Renal cortical epithelial cell (primary cell): ENCODE measurements at places on chromosomes 7 and 10. TPM values are rescaled to one million over a fixed set of nuclear protein-coding genes. Genes with fewer than 3 reads are reported as not detected.

METTL2B gene
- total RNA-seq, result 34.8 and 63.4 TPM in 2 replicates

GRCh38 chr7:29019387-29019786 is 61.3 kb upstream of the TRIL start:
- DNase-seq, result no peak

MRLN gene
- not detected in 2 replicates for total RNA-seq

DNA sequence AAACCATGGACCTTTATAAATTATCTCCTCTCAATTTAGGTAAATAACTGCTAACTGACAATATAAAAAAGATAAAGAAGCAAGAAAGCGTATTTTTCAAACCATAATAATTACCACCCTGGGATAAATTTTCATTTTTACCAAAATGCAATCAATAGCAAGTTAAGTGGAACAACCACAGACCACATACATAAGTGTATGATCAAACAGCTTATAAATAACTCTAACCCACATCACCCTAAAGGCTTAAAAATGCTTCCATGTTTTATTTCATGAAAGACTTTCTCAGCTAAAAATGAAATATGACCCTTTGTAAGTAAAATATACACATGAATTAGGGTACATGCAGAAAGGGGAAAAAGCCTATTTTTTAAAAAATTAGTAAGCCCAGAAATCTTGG is 156.5 kb downstream of the SGMS1 start:
- DNase-seq, result no peak

DNA sequence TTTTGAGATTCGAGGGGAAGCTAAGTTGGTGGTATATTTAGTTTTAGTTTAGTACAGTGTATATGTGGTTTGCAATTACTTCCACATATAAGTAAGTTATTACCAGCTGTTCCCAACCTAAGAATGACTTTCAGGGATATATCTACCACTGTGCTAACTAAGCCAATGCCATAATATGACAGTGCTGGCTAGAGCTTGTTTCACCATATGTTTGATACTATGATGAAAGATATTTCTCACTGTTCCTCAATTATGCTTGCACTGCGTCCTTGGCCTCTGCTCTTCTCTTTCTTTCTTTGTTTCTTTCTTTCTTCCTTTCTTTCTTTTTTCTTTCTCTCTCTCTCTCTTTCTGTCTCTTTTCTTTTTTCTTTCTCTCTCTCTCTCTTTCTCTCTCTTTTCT is 113.8 kb upstream of the SKAP2 start:
- no peak for DNase-seq

GRCh38 chr10:131626274-131626673 is 274.5 kb upstream of the PPP2R2D start:
- DNase-seq, result no peak

ASB4 gene
- total RNA-seq, result not detected in 2 replicates

ZPBP gene
- total RNA-seq, result 0.17 TPM in 1 of 2 replicates, not detected in the other

DNA sequence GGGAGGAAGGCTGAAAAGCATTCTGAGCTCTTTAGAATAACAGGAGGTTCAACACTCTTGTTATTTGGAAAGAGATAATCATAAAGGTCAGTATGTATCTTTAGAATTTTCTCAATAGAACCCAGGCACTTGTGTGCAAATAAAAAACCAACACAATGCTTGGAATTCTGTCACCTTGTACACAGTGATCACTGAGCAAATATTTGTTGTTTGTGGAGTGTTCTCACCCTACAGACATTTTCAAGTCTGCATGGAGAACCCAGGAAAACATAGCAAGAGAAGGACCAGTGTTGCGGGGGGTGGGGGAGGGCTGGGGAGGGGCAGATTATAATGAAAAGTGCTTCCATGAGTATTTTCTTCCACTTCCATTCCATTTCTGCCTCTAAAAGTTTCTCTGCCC is 87.4 kb downstream of the FAM107B start:
- no peak for DNase-seq

DNA sequence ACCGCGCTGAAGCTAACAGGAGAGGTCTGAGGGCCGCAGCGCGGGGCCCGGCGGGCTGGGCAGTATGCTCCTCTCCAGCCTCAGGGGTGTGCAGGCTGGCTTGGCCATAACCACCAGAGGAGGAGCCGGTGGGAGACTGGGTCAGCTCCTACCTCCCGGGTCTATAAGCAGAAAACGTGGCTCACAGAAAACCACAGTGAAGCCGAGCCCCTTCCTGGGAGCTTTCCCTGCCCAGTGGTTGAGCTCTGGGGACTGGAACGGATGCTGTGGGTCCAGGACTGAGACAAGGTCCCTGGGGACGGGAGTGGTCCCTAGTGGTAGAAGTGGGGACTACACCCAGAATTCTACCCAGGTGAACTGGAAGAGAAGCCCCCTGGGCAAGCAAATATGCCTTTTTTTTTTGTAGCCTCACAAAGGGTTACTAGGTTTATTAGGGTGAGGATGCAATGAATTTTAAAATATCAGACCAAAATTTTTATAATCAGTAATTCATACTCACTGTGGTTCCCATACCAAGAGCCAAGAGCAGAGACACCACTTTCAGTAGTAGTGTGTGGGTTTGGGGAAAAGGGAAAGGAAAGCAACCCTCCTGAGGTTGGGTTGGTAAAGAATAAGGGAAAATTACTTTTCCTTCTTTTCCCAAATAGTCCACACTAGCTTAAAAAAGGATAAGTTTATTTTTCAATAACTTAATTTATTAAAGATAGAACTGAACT is 67.9 kb upstream of the PRKCQ start:
- DNase-seq, result no peak

GRCh38 chr7:64602086-64602485 is 39.2 kb upstream of the ZNF680 start:
- DNase-seq, result no peak

- no peak for DNase-seq
Observed at GRCh38 chr10:73467206-73467605, 28.6 kb downstream of the PPP3CB start.

SMO gene
- total RNA-seq, result 6.3 and 26.0 TPM in 2 replicates

DNA sequence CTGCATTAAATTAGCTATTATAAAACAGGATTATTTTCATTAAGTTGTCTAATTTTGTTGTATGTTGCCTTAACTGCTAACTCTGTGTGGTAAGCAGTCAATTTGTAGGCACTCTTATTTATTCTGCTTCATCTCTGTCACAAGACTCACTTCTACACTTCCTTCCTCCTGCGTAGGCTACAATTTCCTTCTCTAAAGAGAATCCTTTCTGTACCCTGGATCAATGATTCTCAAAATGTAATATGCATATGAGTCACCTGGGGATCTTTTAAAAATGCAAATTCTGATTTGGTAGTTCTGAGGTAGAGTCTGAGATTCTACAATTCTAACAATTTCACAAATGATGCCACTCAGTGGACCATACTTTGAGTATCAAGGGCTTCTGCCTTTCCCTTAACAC is 4.4 kb upstream of the UBE2D1 start:
- DNase-seq, result no peak

- peak; percentile 3 for DNase-seq
Observed at GRCh38 chr7:34123316-34123715, 218.0 kb downstream of the BMPER start.

CCDC172 gene
- total RNA-seq, result not detected in 2 replicates

DNA sequence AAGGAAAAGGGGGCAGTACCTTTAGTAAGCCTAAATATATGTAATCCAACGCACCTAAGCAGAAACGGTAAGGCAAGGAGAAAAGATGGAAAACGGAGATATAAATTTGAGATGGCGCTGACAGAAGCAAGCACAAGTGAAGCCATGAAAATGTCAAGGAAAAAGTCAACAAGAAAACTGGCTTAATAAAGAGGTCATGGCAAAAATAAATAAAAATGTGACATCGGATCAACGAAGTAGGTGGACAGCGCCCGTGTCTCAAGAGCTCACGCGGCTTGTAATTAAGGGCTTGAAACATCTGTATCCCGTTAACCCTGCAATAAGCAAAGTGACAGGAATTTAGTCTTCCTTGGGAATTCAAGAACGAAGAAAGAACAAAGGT is 611 bp downstream of the NDUFA5 start:
- no peak for DNase-seq

DNA sequence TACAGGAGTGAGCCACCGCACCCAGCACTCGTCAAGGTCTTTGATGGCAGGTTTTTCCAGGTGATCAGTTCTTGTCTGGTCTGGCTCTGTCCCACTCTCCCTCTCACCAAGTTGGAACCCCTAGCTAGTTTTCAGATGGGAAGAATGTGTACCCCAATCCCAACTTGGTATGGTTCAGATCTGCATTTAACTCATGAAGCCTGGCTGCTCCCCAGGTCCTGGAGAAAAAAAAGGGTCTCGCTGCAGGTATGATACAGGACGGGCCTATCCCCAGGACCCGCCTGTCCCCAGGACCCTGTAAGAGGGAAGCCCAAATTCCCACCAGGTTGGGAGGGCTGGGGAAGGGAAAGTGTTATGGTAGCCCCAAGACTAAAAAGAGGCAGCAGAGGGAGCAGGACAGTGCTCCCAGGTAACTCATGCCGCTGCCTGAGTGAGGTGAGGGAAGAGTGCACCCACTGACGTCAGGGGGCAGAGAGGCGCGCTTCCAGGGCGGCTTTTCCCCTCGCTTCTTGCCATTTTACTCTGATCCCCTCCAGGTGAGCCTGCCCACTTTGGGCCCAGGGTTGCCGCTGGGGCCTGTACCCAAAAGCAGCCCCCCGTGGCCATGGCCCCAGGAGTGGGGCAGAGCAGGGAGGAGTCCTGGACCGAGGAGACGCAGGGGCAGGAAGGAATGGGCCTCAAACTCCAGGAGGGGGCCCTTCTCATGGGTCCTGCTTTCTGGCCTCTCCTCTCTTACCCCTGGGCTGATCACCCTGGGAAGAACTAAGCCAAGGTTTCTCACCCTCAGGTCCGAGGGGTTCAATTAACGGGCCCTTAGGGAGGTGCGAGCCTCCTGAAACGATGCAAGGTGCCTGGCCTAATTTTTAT is 36.4 kb upstream of the SRRM3 start:
- no peak for DNase-seq

DNA sequence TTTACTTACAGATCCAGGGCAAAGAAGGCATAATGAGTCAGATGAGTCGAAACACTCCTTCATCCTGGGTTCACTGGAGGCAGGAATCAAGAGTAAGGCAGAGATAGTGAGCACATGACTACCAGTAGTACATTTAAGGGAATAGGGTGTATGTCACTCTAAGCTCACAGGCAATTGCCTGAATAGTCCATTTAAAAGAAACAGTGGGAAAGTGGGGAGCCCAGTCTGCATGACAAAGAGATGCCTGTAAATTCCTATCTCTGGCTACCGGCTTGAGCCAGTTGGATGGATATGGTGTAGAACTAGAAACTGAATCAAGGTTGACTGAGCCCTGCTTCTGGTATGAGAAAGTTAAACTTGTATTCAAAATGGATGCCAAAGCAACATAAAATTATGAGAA is 861.5 kb upstream of the ZWINT start:
- DNase-seq, result no peak

NXPH1 gene
- not detected in 2 replicates for total RNA-seq

GRCh38 chr10:98295401-98295811 is 27.4 kb upstream of the LOXL4 start:
- DNase-seq, result no peak

GRCh38 chr10:52359441-52359840 is 45.4 kb downstream of the DKK1 start:
- no peak for DNase-seq

GPR26 gene
- total RNA-seq, result not detected in 2 replicates

DNA sequence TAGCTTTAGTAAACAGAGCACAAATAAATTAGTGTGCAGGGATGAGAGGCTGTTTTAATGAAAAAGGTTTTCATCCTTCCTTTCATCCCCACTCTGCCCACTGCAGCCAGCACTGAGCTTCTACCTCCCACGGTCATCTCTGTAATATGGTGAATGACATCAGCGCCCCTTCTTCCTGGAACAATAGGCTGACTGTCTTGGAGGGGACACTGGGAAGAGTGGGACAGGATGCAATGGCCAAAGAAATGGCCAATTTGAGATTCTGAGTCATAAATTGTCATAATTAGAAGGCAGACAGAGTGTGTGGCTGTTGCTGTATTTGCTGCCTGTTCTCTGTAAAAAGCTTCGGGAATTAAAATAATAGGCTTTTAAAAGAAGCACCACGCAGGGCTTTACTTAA is 126.7 kb upstream of the CALN1 start:
- DNase-seq, result no peak

DNA sequence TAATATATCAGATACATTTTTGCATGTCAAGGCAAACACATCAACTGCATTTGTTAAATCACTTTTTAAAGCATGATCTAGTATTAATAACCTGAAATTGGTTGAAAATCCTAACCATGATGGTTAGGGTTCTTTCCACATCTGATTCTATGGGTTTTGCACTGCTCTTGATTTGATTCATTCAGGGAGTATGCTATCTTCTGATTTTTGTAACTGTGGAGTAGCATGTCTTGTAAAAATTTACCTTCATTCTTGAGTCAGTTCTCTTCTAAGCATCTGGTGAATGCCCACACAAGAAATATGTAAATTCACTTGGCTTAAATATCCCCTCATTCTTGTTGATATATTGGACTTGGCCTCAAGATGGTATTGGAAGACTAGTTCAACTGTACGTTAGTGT is 178.7 kb downstream of the KLF6 start:
- no peak for DNase-seq

DNA sequence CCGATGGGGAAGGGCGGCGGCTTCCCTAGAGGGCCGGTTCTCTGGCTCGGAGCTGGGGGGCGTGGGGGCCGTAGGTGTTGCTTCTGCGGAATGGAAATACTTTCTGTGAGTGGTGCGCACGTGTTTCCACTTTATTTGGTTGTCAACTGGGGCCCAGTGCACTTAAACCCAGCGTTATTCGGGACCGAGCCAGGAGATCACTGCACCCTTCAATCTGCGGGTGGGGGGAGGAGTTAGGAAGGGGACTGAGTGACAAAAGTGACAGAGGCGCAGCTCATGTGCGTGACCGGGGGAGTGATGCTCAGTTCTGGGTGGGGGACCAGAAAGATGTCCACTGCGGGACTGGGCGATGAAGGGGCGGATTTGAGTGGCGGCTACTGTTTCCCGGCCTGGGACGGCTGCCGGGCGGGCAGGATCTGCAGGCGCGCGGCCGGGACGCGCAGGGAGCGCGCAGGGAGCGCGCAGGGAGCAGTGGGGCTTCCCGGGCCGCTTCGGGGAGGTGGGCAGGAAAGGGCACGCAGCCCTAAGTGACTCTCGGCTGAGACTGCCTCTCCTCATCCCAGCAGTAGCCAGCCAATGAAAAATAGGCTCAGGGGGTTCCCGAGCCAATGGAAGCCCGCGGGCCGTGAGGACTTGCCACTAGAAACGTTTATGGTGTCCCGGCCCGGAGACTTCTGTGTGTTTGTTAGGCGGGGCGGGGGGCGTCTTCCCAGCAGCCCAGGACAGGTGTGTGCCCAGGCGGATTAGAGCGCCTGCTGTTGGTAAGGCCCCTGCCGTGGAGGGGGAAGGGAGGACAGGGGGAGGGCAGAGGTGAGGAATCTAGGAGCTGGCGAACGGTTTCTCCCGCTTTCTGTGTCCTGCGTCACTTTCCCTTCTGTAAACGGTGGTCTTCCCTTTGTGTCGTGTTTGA is 54.3 kb upstream of the KDM7A start:
- no peak for DNase-seq

GRCh38 chr10:89929282-89930026 is 228.1 kb downstream of the KIF20B start:
- DNase-seq, result peak; percentile 44

DNA sequence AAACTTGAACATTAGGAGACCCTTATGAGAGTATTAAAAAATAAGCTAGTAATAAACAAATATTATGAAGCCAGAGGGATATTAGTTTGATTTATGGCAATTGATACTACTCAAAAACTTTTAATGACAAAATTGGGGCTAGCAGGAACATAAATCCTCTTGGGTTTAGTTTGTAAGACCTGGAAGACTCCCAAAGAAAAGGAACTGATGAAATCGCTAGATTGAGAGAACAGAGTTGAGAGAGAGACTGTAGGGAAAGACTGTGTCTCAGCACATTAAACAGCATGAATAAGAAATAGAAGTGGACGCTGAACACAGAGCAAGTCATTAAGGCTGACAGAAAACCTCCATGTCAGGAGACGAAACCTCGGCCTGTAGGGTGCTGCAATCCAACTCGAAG is 56.4 kb downstream of the ICA1 start:
- DNase-seq, result no peak

CLEC5A gene
- not detected in 2 replicates for total RNA-seq

OR6V1 gene
- not detected in 2 replicates for total RNA-seq
